ENCODE measurements at places on chromosomes 2 and 18.

- DNase-seq = no peak
Measured at GRCh38 chr2:66362701-66363100, 72.2 kb upstream of the MEIS1 start.

- no peak for DNase-seq
Measured at GRCh38 chr2:82199493-82199852, 1894.9 kb upstream of the LRRTM1 start.

- DNase-seq = peak; percentile 18
Measured at GRCh38 chr2:136286423-136286822, 168.5 kb upstream of the CXCR4 start.

- DNase-seq = no peak
Measured at GRCh38 chr2:43324259-43325106, 98.1 kb upstream of the ZFP36L2 start.

DNA sequence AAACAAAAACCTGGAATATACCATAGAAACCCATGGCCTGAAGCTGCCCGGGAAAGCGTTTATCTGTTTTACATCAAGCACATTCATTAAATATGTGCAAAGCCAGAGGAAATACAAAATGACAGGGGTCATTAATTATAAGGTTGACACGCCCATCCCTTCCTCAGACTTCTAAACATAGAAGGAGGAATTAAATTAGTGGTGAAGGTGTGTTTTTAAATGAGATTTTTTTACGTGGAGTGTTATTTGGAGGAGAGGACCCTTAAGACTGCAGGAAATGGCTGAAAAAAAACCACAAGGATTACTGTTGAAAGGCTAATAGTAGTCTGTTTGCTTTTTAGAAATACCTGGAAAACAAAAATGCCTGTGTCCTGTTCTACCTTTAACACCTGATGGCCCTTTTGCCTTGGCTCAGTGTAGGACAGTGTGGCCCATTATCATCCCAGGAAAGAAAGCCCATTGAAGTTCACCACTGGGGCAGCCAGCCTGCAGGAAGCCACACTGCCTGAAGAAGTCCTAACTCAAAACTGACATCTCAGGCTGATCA is 123.2 kb downstream of the EPHA4 start:
- no peak for DNase-seq

GRCh38 chr2:241432824-241433448 is 75.4 kb downstream of the STK25 start:
- peak; percentile 84 for DNase-seq

DNA sequence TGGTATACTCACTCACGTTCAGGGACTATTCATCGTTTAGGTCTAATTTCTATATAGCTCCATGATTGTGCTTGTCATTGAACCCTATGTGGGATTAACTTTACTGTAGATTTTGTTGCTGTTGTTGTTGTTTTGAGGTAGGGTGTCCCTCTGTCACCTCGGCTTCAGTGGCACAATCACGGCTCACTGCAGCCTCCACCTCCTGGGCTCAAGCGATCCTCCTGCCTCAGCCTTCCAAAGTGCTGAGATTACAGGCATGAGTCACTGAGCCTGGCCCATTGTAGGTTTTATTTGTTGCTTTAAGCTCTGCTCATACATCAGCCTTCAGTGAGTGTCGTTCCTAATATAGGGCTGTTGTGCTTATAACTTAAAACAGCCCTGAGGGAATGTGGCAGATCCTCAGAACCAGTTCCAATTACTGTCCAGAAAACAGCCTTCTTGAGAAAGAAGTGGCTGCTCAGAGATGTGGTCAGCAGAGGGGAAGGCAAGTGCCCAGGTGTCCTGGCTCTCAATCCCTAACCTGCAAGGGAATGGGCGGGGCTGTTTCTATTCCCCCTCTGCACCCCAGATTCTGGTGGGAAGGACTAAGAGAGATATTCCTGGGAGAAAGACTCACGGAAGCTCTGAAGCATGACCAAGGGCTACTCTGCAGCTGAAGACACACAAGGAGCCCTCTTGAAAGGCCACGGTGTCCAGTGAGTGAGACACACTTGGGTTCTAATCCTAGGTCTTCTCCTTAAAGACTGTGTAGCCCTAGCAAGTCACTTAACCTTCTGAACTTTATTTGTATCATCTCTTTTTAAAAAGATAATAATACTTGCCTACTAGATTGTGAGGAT is 79.6 kb upstream of the LCLAT1 start:
- DNase-seq = no peak

DNA sequence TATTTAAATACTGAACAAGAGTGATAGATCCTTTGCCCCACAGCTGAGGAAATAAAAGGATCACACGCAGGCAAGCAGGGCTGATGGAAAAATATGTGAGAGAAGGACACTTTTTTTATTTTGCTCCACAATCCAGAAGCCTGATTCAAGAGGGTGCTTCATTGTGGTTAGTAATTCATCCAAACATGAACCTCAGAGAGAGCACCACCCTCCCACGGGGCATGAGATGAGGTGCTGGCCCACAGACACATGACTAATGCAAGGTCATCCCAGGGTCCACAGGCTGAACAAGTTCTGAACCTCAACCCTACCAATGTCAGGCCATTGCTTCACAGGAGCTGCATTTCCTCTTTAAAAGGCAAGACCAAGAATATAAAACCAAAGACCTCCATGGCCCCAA is 239.6 kb downstream of the MREG start:
- no peak for DNase-seq

GRCh38 chr18:27713037-27713737 is 463.7 kb downstream of the CDH2 start:
- peak; percentile 88 for DNase-seq

DNA sequence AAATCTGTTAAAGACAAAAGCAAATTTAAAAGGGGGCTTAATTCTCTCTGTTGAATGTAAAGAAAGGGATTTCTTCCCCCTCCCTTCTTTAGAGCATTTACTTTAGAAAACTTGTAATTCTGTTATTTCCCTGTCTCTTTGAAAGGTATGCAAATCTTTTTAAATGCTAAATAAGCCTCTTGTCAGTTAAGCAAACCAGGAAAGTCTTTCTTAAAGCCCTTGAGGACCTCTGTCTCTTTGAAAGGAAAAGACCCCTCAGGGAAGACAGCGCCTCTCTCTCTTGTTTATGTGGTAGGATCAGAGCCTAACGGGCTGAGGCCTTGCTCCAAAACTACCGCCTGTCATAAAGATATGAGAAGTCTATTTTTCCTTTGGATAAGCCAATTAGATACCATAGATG is 139.9 kb upstream of the CDH7 start:
- DNase-seq = no peak

- DNase-seq = peak; percentile 85
Measured at GRCh38 chr2:52934323-52934898, 833.2 kb upstream of the CHAC2 start.

DNA sequence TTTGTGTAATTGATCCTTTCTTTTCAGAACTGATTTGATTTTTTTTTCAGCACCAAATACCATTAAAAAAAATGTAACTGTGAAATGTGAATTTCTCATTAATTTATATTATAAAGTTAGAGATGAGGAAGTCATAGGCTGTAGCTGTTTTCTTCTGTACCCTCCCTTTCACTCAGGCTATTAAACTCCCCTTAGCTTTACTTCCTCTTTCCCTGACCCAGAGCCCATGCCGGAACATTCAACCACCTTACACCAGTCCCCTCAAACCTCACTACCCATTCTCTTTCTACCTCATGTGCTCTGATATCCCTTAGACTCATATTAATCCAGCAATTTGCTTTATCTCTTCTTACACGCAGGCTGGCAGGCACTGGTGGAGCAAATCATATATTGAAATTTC is 12.4 kb downstream of the GALNT5 start:
- DNase-seq = no peak

DNA sequence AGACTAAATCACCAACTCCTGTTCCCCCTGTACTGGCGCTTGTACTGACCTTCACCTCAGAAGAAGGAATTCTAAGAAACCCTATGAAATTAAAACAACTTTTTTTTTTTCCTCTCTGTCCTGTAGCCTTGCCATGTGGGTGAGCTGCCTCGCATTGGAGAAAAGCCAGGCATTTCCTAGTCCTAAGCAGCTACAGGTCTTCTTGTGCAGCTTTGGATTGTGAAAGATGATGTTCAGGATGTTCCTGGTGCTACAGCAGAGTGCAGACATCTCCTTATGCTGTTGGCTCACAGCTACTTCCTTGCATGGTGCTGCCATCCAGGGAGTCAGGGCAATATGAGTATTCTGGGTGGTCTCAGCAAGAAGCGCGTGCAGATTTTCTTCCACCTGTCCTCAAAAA is 11.9 kb downstream of the PIK3C3 start:
- no peak for DNase-seq

- peak; percentile 59 for DNase-seq
Measured at GRCh38 chr2:105038383-105039061, 653 bp downstream of the MRPS9 start.

DNA sequence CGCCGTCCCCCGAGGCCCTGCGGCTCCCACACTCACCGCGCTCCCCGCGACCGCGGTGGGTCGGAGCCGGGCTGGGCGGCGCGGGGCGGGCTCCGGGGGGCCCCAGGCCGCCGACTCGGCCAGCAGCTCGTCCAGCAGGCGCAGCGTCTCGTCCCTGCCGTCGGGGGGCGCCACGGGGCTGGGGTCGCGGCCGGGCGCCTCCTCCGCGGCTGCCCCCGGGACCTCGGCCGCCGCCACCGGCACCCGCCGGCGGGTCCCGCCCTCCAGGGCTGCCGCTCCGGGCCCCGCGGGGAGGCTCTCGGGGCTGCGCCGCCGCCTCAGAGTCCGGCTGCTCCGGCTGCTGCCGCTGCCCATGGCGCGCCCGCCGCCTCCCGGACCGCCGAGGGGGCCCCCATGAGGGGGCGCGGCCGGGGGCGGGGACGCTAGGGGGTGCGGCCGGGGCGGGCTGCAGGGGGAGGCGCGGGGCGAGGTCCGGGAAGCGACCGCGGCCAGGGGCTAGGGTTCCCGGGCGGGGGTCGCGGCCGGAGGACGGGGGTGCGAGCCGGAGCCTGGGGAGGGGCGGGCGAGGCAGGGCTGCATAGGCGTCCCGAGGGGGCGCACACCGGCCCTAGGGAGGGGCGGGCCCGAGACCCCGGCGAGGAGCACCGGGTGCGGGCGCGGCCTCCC is at the start of gene CYS1:
CYS1 (minus strand) TSS at position 542 of the 666 bp plus-strand sequence; CDS start at position 354, 188 bp downstream.
- peak; percentile 34 for DNase-seq

DNA sequence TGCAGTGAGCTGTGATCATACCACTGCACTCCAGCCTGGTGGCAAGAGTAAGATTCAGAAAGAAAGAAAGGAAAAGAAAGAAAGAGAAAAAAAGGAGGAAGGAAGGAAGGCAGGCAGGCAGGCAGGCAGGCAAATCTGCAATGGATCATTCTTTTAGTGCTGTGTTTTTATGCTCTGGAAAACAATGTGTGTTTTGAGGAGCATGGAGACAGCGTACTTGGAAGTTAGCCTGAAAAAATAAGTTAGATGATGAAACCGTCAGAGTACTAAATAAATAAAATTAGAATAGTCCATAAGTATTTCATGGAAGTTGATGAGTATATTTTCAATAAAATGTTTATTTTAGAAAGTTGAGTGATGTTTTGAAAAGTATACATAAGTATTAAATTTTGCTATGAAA is 366.4 kb upstream of the CDH20 start:
- no peak for DNase-seq

DNA sequence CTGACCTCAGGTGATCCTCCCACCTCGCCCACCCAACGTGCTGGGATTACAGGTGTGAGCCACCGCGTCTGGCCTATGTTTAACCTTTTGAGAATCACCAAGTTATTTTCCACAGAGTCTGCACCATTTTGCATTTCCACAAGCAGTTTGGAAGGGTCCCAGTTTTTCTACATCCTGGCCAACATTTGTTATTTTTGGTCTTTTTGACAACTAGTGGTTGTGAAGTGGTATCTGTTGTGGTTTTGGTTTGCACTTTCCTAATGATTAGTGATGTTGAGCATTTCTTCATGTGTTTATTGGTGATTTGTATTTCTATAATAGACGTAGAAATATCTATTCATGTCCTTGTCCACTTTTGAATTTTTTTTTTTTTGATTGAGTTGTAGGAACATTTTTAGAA is 67.9 kb downstream of the BIRC6 start:
- DNase-seq = no peak

DNA sequence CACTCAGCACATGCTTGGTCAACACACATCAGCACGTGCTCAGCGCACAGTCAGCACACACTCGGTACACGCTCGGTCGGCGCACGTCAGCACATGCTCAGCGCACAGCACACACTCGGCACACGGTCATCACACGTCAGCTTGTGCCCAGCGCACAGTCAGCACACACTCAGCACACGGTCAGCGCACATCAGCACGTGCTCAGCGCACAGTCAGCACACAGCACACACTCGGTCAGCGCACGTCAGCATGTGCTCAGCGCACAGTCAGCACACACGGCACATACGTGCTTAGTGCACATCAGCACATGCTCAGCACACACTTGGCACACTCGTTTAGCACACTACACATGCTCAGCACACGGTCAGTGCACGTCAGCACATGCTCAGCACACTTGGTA is 49.7 kb upstream of the NFATC1 start:
- no peak for DNase-seq

DNA sequence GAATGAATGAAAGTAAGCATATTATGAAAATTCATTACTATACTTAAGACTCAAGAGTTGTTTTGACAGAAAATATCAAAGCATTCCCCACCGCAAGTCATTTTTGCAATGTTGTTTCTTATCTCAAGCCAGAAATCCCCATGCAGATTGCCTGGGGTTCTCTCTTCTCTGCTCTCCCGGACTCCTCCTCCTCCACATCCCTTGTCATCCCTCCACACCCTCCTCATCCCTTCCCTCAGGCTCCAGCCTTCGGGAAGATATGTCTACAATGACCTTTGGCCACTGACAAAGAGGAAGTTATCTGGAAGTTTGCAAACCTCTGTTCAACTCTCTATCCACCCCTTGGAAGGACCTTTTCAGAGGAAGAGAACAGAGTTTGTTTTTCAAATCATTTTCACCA is 11.9 kb downstream of the TFCP2L1 start:
- DNase-seq = no peak

DNA sequence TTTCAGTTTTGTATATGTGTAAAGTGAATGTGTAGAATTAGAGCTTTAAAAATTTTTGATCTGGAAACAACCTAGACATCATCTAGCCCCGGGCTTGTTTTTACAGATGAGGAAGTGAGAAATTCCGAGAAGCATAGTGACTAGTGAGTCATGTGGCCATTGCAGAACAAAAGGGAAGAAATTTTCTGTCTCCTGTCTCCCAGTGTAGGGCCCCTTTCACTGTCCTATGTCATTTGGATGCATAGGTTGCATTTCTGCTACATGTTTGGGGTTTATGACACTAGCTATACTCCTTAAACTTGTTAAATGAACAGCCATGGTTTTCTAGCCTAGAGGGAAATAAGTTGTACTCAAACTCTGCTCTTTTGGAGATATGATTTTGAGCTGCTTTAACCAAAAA is 84.6 kb downstream of the PLCL1 start:
- peak; percentile 75 for DNase-seq

Data from DMS53 (cell line).